Kasumi-1 (cell line): ENCODE measurements at places on chromosomes 3 and 15.

- DNase-seq = no peak
These were observed 31.7 kb downstream of the TMEM212 start for GRCh38 chr3:171874879-171875278.

- no peak for DNase-seq
These were observed 612.1 kb upstream of the NR2F2 start for GRCh38 chr15:95718441-95718840.

DNA sequence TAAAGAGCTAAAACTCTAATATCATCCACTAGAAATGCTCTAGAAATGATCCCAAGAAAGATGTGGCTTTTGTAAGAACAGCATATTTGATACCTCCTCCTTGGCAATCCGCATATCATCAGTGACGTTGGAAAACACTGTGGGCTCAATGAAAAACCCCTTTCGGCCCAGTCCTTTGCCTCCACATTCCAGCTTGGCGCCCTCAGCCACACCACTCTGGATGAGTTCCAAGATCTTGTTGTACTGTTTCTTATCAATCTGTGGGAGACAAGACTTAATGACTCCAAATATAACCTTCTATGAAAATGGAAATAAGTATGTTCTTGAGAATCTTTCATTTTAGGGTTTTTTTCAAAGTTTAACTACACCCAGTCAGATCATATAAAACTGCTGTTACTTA lies 103.6 kb downstream of the ALDH1A2 start:
- DNase-seq = no peak

- no peak for DNase-seq
These were observed 716.5 kb upstream of the GOLIM4 start for GRCh38 chr3:168812234-168812633.

DNA sequence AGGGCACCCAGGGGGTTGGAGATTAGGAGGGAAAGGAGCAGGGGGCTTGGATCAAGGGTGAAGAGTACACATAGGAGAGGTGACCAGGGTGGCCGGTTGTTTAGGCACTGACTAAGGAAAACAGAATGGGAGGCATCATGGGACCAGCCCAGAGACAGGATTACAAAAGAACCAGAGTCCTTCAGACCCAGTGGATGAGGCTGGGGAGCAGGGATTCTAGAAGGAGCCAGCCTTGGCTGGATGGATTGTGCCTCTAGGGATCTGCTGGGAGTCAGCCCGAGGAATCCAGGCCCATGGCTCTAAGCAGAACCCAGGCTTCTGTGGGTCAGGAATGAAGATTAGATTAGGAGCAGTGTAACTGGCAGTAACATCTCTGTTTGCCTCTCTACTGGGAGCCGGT lies 98.6 kb downstream of the ARNT2 start:
- DNase-seq = no peak

DNA sequence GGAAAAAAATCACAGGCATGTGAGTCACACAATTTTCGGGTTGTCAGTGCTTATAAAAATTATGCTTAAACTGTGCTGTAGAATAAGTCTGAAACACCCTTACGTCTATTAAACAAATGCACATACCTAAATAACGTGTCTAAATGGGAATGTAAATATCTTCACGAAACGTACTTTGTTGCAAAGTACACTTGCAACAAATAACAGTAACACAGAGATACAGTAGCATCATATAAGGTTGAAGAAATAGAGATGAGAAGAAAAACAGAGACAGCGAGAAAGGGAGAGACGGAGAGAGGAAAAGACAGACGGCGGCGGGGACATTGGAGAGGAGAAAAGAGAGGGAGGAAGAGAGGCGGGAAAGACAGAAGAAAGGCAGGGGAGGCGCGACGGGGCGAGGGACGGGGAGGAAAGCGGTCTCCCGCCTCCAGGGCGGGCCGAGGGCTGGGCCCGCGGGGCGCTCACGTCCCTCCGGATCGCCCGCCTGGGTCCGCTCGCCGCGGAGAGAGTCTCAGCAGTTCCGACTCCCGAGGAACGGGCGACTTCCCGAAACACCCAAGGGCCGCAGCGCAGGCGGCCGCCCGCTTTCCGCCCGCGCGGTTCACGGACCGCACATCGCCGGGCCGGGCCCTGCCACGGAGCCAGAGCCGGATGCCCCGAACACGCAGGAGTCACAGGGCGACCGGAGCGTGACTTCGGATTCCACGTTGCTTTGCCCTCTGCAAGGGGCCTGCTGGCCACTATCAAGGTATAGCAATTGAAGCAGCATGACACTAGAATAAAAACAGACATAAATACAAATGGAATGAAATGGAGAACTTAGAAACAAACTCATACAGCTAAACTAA lies 153.4 kb downstream of the LMLN start:
- DNase-seq = no peak

GRCh38 chr3:177694951-177695350 lies 497.7 kb upstream of the TBL1XR1 start:
- DNase-seq = no peak

DNA sequence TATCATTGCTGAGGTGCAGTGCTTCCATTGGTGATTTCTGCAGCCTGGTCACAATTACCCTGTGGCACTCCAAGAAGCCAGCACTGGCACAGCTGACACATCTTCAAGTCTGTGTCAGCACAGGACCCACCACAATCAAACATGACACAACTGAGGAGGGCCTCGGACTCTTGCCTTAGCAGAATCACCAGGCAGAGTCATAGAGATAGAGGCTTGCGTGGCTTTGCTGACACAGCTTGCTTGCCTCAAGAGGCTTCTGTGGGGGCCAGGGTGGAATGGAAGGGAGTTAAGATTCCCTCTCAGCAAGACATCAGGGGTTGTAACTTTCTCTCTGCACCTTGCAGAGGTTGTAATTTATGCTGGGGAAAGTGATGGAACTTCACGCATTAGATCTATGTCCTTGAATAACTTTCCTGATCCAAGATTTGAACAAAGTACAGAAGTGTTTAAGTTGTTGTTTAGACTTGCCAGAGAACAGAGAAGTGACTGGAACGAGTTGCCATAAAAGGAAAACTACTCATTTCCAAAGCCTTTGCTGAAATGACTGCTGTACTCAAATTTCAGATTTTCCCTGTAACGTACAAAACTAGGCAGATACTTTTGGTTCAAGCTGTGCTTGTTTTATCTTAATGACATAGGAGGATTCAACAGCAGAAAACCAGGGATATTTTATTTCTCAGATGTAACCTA lies 170.7 kb downstream of the DIPK2A start:
- DNase-seq = no peak

- no peak for DNase-seq
These were observed 288.5 kb upstream of the MME start for GRCh38 chr3:154791611-154792010.

- DNase-seq = no peak
These were observed 34.8 kb downstream of the SRGAP3 start for GRCh38 chr3:9214599-9214998.

- no peak for DNase-seq
These were observed 175.9 kb downstream of the CHST2 start for GRCh38 chr3:143295201-143296080.

DNA sequence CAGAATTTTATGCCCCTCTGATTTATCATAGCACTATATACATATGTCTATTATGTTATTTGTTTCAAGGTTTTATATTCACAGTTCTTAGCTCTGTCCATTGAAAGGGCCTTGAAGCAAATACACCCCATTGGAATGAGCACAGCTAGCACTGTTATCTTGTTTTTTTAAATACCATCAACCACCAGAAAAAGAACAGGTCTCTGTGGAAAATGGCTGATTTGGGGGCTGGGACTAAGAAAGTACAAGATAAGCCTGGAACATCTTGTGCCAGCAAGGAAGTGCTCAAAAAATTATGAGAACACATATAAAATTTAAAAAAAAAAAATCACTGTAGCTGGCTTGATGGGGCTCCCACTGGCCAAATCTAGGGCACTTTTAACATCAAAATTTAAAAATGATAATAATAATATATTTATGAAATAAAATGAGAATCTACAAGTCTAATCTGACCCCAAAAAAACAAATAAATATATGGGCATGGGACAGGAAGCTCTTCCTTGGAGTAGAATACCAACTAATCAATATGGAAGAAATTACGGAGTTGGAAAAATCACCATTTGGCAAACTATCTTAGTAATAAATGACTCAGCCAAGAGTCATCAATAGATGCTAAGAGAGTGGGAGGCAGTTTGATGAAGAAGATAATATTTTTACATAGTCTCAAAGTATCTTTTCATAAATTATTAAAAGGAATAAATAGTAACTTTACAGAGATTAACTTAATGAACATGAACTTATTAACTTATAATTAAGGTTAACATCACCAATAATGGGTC lies 20.5 kb downstream of the IFT80 start:
- DNase-seq = no peak

GRCh38 chr15:65466901-65467300 lies 44.2 kb upstream of the IGDCC4 start:
- DNase-seq = no peak

DNA sequence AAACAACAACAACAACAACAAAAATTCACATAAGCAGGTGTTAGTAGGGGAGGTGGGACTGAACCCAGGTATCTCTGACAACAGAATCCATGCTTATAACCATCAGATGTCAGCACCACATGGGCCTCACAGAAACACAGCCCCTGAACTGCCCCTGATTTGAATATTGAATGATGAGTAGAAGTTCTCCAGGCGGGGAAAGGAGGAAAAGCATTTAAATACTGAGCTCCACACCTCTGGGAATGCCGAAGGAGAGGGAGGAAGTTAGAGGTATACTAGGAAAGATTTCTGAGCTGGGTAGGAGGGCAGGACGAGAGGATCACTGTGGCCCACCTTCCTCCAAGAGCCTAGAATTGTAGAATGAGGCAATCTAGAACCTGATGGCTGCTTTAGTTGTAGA lies 31.9 kb upstream of the EIF4A2 start:
- no peak for DNase-seq

DNA sequence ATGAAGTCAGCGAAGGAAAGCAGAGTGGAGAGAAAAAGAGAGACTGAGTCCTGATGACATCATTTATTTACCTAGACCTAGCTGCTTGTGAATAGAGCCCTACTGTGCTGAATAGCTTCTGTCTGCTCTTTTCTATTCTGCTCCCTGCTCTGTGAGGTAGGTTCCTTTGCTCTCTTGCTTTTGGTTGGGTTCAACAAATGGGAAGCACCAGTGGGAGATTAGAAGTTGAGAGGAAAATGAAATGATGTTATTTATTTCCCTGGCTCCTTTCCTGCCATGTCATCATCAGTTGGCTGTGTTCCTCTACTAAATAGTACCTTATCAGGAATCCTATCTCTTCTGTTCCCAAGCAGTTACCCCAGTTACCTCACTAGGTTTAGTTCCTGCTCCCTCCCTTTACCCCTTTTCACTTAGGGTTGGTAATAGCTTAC lies 23.5 kb downstream of the DTWD1 start:
- DNase-seq = no peak

DNA sequence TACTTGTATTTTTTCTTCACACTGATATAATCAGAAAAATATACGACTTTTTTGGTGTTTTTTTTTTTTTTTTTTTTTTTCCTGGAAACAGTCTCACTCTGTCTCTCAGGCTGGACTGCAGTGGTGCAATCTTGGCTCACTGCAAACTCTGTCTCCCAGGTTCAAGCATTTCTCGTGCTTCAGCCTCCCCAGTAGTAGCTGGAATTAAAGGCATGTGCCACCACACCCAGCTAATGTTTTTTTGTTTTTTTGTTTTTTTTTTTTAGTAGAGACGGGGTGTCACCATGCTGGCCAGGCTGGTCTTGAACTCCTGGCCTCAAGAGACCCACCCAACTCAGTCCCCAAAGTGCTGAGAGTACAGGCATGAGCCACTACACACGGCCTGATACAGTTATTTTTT lies 20.8 kb upstream of the DNAAF4 start:
- no peak for DNase-seq

- DNase-seq = no peak
These were observed 769.5 kb upstream of the DPPA4 start for GRCh38 chr3:110106805-110107204.
